SK-MEL-5 (cell line): ENCODE measurements at places on chromosomes 12 and 14. TPM values are rescaled to one million over a fixed set of nuclear protein-coding genes. Genes with fewer than 3 reads are reported as not detected.

DNA sequence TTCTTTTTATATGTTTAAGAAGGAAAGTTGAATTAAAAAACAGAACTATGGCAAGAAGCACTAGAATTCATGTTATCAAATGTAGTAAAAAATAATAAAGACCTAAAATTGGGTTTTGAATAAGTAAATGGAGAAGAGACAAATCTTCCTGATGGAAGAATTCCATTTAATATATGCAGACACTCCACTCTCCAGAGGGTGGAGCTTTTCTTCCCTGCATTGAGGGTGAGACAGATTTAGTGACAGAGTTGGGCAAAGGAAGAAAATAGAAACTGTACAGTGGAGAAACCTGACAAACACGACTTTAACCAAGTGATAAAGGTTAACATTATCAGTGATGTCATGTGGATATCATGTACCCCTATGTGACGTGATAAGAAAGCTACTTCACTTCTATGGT lies 217.6 kb downstream of the PRKD1 start:
- DNase-seq = peak; percentile 53

DNA sequence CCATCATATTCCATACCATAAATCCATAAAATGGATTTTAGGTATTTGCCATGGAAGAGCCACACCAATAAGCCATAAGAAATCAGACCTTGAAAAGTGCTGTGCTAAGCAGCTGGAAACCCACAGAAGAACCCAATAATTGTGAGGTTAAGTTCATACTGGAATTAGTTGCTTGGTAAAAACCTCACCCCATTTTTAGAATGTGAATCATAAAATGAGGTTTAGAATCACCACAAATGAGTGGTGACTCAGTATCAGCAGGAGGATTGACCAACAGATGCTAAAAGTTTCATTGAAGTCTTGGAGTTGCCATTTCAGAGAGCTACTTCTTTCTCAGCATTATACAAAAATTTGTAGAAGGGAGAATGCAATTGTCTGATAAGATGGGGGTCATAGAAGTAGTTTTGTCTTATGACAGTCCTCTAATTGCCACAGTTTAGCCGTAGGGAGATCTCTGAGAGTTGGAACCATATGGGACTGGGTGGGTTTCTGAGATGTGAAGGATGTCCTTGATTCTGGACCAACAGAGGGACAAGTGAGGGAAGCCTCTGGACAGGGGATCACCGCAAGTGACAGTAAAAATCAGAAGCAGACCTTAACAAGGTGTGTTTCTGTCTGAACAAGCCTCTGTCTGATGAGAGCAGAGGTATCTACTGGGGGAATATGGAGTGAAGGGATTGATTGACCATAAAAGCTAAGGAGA lies 1.4 kb upstream of the STON2 start:
- DNase-seq = peak; percentile 33

- DNase-seq = peak; percentile 77
Measured at GRCh38 chr12:55728186-55728938, 447 bp downstream of the CD63 start.

GRCh38 chr14:63496837-63497400 lies 46.3 kb downstream of the PPP2R5E start:
- no peak for DNase-seq

DNA sequence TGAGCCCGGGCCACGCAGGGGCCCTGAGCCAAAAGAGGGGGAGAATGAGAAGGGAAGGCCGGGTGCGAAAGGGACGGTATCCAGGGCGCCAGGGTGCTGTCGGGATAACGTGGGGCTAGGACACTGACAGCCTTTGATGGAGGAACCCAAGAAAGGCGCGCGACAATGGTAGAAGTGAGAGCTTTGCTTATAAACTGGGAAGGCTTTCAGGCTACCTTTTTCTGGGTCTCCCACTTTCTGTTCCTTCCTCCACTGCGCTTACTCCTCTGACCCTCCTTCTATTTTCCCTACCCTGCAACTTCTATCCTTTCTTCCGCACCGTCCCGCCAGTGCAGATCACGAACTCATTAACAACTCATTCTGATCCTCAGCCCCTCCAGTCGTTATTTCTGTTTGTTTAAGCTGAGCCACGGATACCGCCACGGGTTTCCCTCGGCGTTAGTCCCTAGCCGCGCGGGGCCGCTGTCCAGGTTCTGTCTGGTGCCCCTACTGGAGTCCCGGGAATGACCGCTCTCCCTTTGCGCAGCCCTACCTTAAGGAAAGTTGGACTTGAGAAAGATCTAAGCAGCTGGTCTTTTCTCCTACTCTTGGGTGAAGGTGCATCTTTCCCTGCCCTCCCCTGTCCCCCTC lies 3.0 kb downstream of the SSTR1 start:
- DNase-seq = no peak

GRCh38 chr14:20350282-20350681 lies 6.8 kb downstream of the PARP2 start:
- no peak for DNase-seq

The WSCD2 gene
- total RNA-seq = not detected in 2 replicates

GRCh38 chr14:80602946-80603345 lies 338.6 kb downstream of the CEP128 start:
- DNase-seq = peak; percentile 79

DNA sequence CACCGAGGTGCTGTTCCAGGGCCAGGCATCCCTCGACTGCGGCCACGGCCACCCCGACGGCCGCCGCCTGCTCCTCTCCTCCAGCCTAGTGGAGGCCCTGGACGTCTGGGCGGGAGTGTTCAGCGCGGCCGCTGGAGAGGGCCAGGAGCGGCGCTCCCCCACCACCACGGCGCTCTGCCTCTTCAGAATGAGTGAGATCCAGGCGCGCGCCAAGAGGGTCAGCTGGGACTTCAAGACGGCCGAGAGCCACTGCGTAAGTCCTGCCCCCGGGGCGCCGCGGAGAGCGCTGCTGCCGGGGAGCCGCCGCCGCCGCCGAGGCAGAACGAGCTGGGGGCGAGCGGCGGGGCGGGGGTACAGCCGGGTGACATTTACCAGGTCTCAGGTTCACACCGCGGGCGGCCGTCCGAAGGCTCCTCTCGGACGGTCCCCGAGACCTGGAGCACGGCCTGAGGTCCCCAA lies 1.4 kb downstream of the PLXNC1 start:
- peak; percentile 42 for DNase-seq

The STAT6 gene
- 39.6 and 39.7 TPM in 2 replicates for total RNA-seq

DNA sequence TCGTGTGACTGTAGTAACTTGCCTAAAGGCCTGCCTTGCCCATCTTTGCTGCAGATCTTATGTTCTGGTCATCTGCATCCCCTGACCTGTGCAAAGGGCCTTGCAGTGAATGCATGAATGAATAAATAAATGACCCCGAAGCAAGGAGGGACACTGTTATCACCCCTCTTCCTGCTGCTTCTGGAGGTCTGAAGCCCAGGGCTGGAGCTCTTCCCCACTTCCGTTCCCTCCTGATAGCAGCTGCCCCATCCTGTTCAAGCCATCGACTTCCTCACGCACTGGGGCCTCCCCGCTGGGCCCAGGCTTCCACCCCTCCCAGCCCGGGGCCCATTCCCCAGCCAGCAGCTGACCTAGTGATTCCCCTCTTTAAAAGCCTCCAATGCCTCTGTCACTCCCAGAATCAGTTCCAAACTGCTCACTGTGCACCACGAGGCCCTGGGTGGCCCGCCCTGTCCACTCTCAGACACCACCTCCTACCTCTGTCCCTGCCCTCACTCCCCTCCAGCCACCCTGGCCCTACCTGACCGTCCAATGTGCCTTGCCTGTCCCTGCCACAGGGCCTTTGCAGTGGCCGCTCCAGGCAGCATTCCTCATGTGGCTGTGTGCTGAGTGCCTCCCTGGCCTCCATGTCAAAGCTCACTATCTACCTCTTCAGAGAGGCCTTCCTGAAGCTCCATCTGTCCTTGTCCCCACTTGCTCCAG lies 78.6 kb downstream of the SCARB1 start:
- no peak for DNase-seq

- DNase-seq = peak; percentile 86
Measured at GRCh38 chr12:53381731-53382630, 2.0 kb downstream of the SP1 start.

DNA sequence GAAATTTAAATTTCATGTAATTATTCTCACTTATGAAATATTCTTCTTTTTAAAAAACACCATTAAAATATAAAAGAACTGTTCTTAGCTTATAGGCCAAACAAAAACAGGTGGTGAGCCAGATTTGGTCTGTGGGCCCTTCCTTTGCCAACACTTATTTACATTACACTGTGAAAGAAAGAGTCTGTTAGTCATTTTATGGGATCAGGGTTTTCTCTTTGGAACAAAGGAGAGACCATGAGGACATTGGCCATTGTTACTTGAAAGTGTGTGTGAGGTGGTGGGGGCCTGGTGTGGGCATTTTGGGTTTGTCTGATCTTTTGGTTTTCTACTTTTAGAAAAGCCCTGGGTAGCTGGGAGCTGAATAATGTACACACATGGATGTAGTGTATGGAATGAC lies 62.7 kb downstream of the TTC6 start:
- DNase-seq = no peak
